HCT116 (cell line): ENCODE measurements at places on chromosomes 6 and 20. TPM values are rescaled to one million over a fixed set of nuclear protein-coding genes. Genes with fewer than 3 reads are reported as not detected.

GRCh38 chr20:47336129-47336754, 20.3 kb downstream of the ZMYND8 start:
- no peak for DNase-seq

Gene WFDC2
- total RNA-seq, result 1.1 TPM

- no peak for DNase-seq
Observed at GRCh38 chr6:132910759-132911158, 96.4 kb downstream of the RPS12 start.

Gene TMEM217
- total RNA-seq, result 0.98 TPM

- no peak for DNase-seq
Observed at GRCh38 chr6:8530785-8531435, 95.6 kb upstream of the SLC35B3 start.

GRCh38 chr6:105370351-105370750, 32.5 kb downstream of the PREP start:
- no peak for DNase-seq

DNA sequence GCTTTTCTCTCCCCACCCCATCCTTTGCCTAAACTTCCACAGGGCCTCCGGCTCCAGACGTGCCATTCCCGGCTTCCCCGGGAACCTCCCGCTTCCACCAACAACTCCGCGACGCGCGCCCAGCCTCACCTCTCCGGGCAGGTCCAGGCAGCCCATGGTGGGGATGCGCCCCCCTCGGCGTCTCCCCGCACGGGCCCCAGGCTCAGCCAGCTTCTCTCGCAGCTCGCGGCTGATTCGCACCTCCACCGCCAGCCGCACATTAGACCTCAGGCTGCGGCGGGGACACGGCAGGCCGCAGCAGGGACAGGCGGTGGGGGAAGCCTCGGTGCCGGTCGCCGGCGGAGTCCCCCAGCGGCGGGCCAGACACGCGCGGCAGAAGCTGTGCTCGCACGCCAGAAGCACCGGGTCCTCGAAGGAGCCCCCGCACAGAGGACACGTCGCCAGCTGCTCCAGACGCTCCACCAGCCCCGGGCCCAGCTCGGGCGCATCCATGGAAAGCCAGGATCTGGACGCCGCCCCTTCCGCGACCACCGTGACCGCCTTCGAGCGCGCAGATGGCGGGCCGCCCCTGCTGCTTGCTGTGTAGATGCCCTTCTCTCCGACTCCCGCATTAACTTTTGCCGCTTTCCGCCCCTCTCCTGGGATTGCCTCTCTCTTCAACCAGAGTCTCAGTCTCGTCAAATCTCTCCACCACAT, at the start of gene RNF39:
Gene RNF39 (minus strand): TSS at position 676 of the 696 bp plus-strand sequence. CDS start 184 bp downstream, at position 492.
- no peak for DNase-seq

GRCh38 chr6:85136310-85136709, 313.6 kb upstream of the NT5E start:
- DNase-seq, result no peak

GRCh38 chr20:49821870-49822331, 9.3 kb downstream of the SLC9A8 start:
- DNase-seq, result no peak

Gene OR2H1
- total RNA-seq, result not detected

DNA sequence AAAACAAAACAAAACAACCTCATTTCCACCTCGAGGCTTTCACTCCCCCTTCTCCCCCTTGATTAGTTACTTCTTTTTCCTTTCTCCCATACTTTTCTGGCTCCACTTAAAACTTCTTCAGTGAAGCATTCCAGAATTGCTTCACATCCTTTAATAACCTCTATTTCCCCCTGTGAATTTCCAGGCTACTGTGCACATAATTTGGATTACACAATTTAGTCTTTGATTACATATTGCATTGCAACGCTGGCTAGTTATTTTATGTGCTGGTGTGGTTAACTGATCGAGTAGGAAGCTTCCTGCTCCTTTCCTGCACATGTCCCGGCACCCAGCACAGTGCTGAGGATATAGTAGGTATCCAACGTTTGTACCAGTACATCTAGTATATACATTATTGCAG, 28.1 kb upstream of the EEF1E1 start:
- DNase-seq, result no peak

DNA sequence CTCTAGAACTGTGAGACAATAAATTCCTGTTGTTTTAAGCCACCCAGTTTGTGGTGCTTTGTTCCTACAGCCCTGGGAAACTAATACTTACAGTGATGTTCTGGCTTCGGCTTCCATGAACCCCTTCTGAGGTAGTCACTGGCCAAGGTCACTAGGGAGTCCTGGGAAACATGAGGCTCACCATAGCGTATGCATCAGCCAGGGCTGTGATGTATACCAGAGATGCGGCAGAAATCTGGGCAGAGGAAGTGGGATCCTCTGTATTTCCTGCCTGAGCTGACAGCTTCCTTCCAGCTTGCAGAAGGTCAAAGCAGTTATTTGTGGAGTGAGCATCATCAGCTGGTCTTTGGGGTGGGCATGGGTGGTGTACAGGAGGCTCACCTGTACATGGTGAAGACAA, 27.9 kb downstream of the KAT14 start:
- DNase-seq, result no peak

DNA sequence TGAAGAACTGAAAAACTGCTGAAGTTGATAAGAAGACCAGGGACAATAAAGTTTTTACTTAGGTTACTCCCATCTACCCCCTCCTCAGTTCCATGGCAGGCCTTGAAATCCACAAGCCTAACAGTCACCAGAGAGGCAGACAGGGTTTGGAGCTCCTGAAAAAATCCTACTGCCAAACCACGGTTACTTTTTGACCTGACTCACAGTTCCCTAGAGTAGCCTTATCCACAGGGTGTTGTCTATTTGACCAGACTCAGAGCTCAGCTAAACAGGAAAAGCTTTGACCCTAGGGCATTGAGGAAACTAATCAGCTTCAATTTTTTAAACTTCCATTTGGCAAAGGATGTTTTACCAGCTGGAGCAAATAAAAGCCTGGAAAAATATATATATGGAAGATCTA, 257.7 kb upstream of the NT5E start:
- DNase-seq, result no peak

Gene BMP2
- 0.15 TPM for total RNA-seq

Gene C20orf96
- total RNA-seq, result 22.1 TPM

- DNase-seq, result peak; percentile 32
Observed at GRCh38 chr6:101226677-101227135, 166.8 kb upstream of the GRIK2 start.

- no peak for DNase-seq
Observed at GRCh38 chr6:105235155-105235554, 55.3 kb upstream of the POPDC3 start.

Gene EBF4
- 11.4 TPM for total RNA-seq

Gene NR2E1
- not detected for total RNA-seq

DNA sequence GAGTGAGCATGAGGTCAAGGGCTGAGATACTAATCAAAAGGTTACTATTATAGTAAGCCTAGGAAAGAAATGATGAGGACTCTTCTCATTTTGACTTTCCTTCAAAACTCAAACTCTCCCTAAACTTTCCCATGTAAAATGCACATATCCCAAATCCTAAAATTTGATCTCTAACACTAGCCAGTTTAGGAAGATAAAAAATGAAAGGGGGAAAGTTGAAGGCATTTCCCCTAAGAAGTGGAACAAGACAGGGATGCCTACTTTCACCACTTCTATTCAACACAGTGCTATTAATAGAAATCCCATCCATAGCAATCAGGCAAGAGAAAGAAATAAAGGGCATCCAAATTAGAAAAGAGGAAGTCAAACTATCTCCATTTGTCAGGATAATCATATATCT, 2.9 kb upstream of the CALHM5 start:
- DNase-seq, result no peak

DNA sequence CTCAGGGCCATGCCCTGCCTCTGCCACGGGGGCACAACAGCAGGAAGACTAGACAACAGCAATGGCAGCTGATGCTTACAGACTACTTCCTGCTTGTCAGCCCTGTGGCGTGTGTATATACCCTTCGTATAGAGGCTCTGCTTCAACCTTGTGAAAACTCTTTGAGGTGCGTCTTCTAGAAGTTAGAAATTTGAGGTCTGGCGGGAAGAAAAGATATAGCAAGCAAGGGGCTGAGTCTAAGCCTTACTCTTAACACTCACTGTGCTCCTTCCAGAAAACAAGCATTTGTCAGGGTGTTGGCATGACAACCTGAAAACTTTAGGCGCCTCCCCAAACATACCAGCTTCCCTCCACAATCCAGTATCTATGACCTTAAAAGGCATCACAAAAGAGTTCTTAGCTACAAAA, 33.3 kb downstream of the JPH2 start:
- DNase-seq, result no peak

DNA sequence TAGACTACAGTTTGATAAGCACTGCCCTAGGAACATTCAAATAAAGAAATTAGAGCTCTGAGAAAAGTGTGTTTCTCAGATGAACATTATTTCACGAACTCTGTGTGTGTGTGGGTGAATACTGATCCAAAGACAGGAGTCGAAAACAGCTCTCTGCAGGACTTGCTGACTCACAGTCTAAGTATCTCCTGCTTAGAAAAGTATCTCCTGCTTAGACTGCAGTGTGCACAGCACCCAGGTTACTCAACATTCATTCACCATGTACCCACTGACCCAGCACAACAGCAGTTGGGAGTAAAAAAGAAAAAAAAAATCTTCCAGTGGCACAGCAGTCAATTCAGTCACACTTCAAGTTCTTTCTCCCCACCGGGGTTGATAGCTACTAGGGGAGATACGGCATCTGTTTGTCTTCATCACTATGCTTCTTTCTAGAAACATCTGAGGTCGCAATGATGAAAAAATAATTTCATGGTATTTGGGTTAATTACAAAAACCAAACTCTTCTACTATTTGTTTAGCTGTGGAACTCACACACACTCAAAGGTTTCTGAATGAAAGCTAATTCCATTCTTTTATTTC, 48.0 kb downstream of the GCLC start:
- no peak for DNase-seq

Gene NELFE
- 68.3 TPM for total RNA-seq

GRCh38 chr20:54227241-54227640, 19.4 kb downstream of the PFDN4 start:
- DNase-seq, result no peak

- DNase-seq, result no peak
Observed at GRCh38 chr6:11072101-11072500, 21.5 kb upstream of the SMIM13 start.

Gene TMEM239
- not detected for total RNA-seq

- DNase-seq, result no peak
Observed at GRCh38 chr20:11529047-11529446, 388.6 kb upstream of the BTBD3 start.

- no peak for DNase-seq
Observed at GRCh38 chr6:158758941-158759479, 60.2 kb downstream of the EZR start.

DNA sequence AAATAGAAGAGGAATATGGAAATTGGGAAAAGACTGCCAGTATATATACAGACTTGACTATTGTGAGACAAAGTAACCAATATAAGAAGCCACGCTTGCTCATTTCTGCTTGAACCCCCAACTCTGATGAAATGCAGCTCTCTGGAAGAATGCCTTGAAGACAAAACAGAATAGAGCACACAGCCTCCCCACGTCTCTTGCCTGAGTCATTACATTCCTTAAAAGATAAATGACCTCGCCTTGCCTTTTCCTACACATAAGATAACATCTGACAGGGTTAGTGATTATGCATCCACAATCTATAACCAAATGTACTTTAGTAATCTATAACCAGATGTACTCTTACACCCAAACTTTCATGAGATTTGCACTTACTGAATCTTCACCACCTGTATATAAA, 141.1 kb upstream of the EEF1E1 start:
- DNase-seq, result no peak

DNA sequence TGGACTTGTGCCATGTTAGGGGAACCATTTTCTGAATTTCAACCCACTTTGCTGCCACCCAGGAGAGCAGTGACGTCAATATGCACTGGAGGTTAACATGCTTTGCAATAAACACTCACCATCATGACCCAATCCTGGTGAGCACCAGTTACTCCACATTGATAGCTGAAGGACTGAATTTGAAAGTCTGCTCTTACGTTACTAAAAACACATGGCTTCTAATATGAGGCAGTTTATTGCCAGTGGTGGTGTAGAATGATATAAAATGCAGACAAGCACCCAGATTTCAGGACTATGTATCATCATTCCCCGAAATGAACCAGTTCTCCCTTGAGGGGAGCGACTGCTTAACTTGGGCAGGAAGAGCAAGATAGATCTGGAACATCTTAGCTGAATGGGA, 23.8 kb downstream of the RFPL4B start:
- no peak for DNase-seq

- DNase-seq, result no peak
Observed at GRCh38 chr20:19777981-19778380, 19.9 kb downstream of the RIN2 start.

Gene ESR1
- total RNA-seq, result 0.17 TPM

Gene PHACTR3
- total RNA-seq, result not detected

Gene NTSR1
- 187 TPM for total RNA-seq

- DNase-seq, result no peak
Observed at GRCh38 chr6:111804627-111805235, 68.5 kb downstream of the FYN start.

- no peak for DNase-seq
Observed at GRCh38 chr6:169932491-169932890, 181.1 kb downstream of the ERMARD start.

Gene PLCB1
- total RNA-seq, result 15.8 TPM

- no peak for DNase-seq
Observed at GRCh38 chr6:170166511-170167122, 124.3 kb downstream of the DLL1 start.

Gene LIN28B
- total RNA-seq, result 0.25 TPM

GRCh38 chr6:138667408-138667807, 106.2 kb upstream of the CCDC28A start:
- no peak for DNase-seq
